ENCODE measurements at places on chromosomes 3 and 15.

DNA sequence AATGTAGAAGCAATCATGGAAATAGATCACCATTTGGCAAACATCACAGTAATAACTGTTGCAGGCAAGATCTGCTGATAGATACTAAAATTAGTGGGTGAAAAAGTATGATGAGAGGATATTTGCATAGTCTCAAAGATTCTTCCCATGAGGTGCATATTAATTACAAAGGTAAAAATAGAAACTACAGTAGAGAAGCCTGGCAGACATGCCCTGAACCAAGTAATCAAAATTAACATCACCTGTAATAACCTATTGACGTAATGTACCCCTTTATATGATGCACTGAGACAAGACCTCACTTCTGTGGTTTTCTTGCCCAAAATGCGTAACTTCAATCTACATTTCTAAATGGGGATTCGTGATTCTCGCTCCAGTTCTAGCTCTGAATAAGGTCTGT lies 14.4 kb downstream of the POMGNT2 start:
- no peak for DNase-seq

GRCh38 chr3:74646094-74646493 lies 31.6 kb upstream of the CNTN3 start:
- DNase-seq, result no peak

GRCh38 chr3:67601919-67602608 lies 52.3 kb downstream of the SUCLG2 start:
- DNase-seq, result peak; percentile 32

DNA sequence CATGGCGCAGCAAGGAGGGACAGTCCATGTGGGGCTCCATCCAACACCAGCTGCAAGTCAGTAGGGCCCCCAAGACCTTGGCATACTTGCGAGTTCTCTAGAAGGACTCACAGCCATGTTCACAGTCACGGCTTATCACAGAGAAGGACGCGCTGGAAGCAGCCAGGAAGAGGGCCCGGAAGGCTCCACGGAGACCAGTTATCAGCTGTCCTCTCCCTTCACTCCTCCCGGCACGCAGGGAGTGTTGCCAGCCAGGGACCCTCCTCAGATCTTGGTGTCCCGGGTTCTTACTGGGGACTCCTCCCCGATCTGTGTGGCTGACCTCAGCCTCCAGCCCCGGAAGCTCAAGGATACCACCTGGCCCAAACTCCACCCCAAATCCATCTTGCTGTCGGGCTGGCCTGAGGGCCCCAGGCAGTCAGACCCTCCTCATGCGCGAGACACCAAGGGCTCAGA lies 68.0 kb downstream of the SLTM start:
- no peak for DNase-seq

- no peak for DNase-seq
Measured at GRCh38 chr3:160675566-160676124, 1.3 kb upstream of the ARL14 start.

GRCh38 chr3:123801474-123801873 lies 82.7 kb downstream of the MYLK start:
- DNase-seq, result no peak

DNA sequence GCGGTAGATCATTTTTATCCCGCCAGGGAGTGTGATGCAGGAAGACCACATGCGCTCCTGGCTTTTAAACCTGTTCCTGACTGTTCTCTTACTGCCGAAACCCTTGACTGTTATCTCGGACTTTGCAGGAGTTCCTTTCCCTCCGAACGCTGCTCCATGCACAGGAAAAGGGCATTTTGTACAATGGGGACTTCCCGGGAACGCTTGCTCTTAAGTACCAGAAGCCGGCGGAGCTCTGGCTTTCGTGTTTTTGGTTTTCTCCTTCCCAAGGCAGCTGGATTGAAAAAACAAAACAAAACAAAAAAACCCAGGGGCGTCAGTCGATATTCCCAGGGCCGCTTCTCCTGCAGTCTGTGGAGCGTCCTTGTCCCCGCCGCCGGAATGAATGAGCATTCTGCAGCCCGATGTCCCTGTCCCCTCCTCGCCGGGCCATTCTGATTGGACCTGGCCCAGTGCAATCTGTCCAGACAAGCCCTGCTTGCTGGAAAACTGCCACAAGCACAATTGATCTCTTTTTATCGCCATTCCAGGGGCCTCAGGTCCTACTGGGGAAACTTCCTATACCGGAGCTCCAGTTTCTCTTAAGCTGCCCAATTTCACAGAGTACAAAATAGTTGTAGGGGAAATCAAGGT lies 44.8 kb downstream of the SLC6A1 start:
- DNase-seq, result no peak

DNA sequence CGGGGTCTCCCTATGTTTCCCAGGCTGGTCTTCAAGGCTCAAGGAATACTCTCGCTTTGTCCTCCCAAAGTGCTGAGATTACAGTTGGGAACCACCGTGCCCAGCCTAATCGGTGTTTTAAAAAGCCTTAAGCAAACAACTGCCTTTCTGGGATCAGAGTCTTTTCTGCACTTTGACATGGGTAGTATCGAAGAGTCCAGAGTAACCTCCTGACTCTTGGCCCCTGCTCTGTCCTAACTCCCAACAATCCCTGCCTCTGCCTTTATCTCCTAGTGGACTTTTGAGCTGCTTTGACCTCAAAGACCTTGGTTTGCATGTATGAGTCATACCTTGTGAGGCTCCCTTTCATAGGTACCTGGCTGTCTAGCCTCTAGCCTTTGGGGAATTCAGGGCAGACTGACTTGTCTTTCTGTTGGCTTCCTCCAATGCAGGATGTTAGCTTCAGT lies 21.0 kb upstream of the HACD2 start:
- no peak for DNase-seq

DNA sequence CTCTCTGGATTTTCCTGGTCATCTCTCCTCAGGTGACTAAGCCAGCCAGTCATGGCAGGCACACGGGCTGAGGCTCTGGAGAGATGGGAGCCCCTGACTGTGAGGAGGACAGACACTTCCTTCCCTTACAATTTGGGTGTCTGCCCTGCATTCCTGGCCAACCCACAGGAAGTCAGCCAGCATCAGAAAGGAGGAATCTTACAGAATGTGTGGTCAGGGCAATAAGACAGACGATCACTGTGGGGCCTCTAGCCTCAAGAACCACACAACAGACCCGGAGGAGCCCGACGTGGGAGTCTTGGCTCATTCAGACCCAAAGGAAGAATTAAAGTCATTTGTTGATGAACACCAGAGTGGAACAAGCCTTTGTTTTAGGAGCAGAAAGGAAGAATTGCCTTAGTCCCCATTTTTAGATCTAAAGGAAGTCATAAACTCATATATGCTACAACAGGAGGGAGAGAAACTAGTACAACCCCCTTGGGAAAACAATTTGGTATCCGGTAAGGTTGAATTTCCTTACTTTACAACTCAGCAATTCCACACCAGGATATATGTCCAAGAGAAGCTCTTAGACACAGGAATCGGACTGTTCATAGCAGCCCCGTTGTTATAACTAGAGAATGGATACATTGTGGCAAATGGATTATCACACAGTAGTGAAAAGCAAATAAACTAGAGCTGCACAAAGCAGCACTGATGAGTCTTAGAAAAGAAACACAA lies 62.2 kb downstream of the ABTB1 start:
- peak; percentile 67 for DNase-seq

GRCh38 chr3:147412917-147413685 lies 3.9 kb downstream of the ZIC1 start:
- no peak for DNase-seq

GRCh38 chr15:75109021-75109735 lies 85.8 kb downstream of the PPCDC start:
- DNase-seq, result peak; percentile 59

DNA sequence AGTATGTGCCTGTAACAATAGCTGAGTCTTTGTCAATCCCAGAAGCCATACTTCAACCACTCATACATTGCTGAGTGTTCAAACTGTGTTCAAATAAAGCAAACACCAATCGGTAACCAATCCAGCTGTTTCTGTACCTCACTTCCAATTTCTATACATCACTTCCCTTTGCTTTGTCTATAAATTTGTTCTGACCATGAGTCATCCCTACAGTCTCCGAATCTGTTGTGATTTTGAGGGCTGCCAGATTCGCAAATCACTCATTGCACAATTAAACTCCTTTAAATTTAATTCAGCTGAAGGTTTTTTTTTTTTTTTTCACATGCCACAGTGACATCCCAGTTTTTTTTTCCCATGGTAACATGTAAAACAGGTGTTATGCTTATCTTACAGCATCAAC lies 870.3 kb downstream of the NAALADL2 start:
- no peak for DNase-seq

- no peak for DNase-seq
Measured at GRCh38 chr15:76209523-76209922, 101.7 kb downstream of the ETFA start.

DNA sequence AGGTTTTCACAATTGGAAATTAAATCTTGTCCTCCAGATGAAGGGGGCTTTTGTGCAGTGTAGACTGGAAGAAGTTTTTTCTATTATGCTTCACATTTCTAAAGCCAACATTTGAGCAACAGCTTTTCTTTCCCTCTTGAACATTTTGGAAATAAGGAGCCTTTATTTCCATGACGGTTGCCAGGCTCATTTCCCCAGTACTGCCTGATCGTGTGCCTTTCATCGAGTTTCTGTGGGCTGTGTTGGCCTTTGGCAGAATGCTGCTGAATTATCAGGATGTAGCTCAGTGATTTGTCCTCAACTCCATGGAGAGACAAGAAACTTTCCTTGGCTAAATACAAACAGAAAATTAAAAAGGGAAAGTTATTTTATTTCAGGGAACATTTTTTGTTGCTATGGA lies 314.8 kb upstream of the LRRC3B start:
- no peak for DNase-seq

DNA sequence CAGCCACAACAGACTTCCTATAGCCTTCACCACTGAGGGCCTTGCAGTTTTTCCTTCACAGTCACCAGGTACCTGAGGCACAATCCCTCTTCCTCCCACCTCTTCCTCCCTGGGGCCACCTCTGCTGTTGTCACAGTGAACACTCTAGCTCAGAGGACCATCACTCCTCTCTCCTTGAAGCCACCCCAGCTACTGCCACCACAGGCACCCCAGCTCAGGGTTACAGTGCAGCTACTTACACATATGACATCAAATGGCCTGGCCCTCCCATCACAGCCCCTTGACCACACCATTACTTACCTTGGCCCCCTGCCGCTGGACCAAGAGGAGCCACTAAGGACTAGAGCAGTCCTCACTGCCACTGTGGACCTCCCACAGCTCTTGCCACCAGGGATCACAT lies 213.5 kb upstream of the CRBN start:
- no peak for DNase-seq

DNA sequence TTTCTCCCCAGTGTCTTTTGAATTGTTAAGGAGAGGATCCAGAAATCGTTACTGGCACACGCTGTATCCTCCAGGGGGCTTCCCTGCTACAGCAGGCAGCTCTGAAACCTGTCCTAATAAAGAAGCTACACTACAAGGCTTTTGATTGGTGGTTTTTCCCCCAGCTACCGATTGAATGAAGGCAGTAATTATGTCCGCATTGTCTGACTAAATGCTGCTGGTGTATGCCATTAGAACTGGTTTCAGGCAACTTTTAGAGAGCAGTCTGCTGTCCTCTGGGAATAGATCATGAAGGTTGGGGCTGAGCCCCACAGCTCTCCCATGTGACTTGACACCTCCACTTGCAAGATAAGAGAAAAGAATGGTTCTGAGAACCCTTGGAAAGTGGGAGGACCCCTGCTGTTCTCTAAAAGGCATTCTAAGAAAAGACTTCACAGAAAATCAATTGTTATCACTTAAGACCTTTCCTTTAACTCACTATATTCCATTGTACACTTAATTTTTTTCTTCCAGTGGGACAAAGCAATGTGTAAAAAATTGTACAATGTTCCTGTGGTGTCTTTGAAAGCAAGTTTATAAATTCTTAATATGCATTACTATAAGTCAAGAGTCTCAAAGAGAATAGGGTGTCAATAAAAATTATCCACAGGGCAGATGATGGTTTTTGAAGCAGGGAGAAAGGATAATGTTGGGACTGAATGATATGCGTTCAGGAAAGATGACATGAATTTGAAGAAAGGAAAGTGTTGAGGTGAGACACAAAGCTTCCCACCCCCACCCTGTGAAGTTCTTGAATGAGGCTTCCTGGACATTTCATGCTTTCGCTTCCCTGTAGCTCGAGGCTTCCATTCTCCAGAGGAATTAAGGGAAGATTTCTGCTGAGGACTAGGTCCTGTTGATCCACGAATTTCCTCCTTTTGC lies 53.0 kb upstream of the DAZL start:
- DNase-seq, result peak; percentile 16

DNA sequence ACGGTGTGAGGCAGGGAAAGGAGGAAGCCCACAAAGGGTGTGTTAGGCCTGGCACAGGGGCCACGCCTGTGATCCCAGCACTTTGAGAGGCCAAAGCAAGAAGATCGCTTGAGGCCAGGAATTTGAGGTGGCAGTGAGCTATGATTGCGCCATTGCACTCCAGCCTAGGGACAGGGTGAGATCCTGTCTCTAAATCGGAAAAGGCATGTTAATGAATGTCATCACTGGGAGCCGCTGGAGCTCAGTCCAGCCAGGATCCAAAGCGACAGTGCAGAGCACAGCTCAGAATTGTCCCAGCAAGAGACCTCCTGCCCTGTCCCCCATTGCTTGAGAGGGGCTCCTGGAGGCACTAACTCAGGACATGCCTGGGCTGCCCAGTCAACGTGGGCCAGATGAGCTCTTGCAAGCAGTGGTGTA lies 15.0 kb upstream of the FBLN2 start:
- DNase-seq, result no peak

- no peak for DNase-seq
Measured at GRCh38 chr15:90801803-90802202, 66.6 kb upstream of the FURIN start.

GRCh38 chr15:83306561-83306960 lies 22.1 kb upstream of the BNC1 start:
- no peak for DNase-seq

GRCh38 chr15:22954798-22955543 lies 25.2 kb downstream of the CYFIP1 start:
- no peak for DNase-seq

DNA sequence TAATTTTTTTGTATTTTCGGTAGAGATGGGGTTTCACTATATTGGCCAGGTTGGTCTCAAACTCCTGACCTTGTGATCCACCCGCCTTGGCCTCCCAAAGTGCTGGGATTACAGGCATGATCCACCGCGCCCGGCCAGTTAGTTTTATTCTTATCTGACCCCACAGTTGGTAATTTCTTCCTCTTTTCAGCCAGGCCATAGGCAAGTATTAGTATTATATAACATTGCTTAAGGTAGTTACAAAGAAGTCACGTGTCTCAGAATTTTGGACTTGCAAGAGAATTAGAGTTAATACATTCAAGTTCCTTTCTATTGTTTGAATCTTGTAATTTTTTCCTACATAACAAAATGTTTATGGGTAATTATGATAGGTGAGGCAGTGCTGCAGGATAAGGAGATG lies 334.8 kb downstream of the LPP start:
- DNase-seq, result peak; percentile 52

Data from hematopoietic multipotent progenitor cell treated with erythropoietin and hydrocortisone succinate and interleukin-3 and kit ligand, for 4 days (in vitro differentiated cells).